Stimulated activated CD4-positive, alpha-beta T cell treated with anti-CD3 and anti-CD28 coated beads, Interleukin-2, amount 100 ng/mL, for 24 hours (primary cell): ENCODE measurements at places on chromosomes 4 and X.

GRCh38 chr4:98646422-98646821 is 12.0 kb downstream of the TSPAN5 start:
- no peak for DNase-seq

- DNase-seq: no peak
These were observed 191.3 kb downstream of the OR13H1 start for GRCh38 chrX:131735127-131735526.

- no peak for DNase-seq
These were observed 152.2 kb downstream of the SH3KBP1 start for GRCh38 chrX:19735244-19735643.

DNA sequence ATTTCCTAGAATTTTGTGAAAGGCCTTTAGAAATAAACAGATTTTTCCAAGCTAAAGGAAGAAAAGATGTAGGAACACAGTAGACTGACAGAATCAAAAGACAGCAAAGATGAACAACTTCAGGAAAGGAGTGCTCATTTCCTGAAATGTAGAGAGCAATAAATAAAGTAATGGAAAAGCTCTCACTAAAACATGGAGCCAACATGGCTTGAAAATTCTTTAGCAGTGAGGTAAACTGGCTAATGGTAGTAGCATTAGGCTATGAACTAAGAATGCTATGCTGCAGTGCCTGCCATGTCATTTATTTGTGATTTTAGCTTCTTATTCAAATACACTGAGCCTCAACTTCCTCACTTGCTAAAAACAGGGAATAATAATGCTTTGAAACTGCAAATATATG is 108.7 kb downstream of the IQCM start:
- DNase-seq: no peak

GRCh38 chrX:53683556-53684414 is 2.7 kb downstream of the HUWE1 start:
- DNase-seq: peak; percentile 86

GRCh38 chr4:100738196-100739165 is 220.7 kb upstream of the EMCN start:
- DNase-seq: no peak

- DNase-seq: no peak
These were observed 36.0 kb downstream of the HTR2C start for GRCh38 chrX:114619874-114620273.

- DNase-seq: no peak
These were observed 41.2 kb upstream of the ZMAT1 start for GRCh38 chrX:101973066-101973465.

GRCh38 chr4:10135260-10135659 is 18.7 kb upstream of the WDR1 start:
- no peak for DNase-seq

- DNase-seq: no peak
These were observed 71.4 kb downstream of the RGS12 start for GRCh38 chr4:3364199-3364598.

GRCh38 chrX:5236749-5237148 is 991.9 kb downstream of the NLGN4X start:
- no peak for DNase-seq

DNA sequence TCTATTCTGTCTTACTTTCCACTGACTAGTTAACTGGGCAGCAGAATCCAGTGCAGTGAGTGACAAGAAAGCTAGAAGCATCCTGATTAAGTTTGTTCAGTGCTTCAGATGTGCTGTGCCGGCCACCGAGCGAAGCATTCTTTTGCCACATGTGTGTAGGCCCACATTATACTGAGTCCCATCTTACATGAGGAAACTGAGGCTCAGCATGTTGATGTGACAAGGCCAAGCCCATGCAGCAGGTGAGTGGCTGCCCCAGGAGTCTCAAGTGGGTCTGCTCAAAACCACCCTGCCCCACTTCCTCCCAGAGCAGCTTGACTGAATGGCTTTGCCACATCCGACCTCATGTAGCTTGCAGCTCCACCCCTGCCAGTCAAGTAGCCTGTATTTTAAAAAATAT is 50.5 kb downstream of the RHOH start:
- DNase-seq: no peak

DNA sequence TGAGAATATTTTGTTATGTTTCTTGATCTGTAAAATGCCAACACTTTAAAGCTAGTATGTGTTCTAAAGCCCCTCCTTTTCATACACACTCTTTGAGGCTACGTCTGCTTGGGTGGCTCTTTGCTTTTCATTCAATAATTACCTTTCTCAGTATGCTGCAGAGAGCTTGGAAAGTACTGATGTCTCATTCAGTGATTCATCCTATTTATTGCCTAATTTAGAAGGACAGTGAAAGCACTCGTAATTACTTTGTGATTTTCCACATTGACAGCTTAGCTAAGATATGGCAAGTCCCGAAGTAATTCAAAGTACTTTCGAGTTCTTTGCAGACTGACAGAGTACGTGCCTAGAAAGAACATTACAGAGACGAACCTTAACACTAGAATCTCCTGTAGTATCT is 57.2 kb downstream of the BMP15 start:
- DNase-seq: no peak

- no peak for DNase-seq
These were observed 255.3 kb downstream of the RAPGEF2 start for GRCh38 chr4:159358226-159358625.

- DNase-seq: no peak
These were observed 5.0 kb upstream of the SLC26A1 start for GRCh38 chr4:998096-998691.

DNA sequence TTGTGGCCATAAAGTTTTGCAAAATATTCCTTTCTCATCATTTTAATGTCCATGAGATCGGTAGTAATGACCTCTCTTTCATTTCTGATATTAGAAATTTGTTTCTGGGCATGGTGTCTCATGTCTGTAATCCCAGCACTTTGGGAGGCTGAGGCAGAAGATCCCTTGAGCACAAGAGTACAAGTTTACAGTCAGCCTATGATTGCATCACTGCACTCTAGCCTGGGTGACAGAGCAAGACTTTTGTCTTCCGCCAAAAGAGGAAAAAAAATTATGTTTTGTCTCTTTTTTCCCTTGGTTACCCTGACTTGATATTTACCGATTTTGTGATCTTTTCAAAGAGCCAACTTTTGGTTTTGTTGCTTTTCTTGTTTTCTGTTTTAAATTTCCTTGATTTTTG is 10.8 kb upstream of the NKAP start:
- DNase-seq: no peak

DNA sequence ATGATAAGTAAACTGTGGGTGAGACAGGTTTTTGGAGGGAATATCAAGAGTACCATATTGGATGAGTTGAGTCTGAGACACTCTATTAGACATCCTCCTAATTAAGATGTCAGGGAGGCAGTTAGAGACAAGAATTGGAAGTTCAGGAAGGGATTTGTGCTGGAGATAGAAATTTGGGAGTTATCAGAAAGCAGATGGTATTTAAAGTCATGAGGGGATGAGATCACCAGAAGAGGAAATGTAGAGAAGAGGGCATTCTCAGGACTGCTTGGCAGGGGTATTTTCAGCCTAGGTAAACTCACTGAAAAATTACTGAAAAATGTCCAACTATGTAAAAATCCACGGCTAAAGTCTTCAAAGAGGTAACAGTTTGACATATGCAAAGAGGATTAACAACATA is 161.6 kb upstream of the PGRMC2 start:
- DNase-seq: no peak

- DNase-seq: peak; percentile 80
These were observed 616 bp downstream of the WDR1 start for GRCh38 chr4:10115797-10116568.

GRCh38 chr4:144709159-144709558 is 63.2 kb downstream of the HHIP start:
- no peak for DNase-seq

GRCh38 chr4:99221980-99222379 is 2.9 kb upstream of the ADH6 start:
- no peak for DNase-seq

- DNase-seq: no peak
These were observed 17.0 kb upstream of the GABRA4 start for GRCh38 chr4:47010347-47010911.

GRCh38 chr4:85715991-85716737 is 241.2 kb downstream of the ARHGAP24 start:
- no peak for DNase-seq

DNA sequence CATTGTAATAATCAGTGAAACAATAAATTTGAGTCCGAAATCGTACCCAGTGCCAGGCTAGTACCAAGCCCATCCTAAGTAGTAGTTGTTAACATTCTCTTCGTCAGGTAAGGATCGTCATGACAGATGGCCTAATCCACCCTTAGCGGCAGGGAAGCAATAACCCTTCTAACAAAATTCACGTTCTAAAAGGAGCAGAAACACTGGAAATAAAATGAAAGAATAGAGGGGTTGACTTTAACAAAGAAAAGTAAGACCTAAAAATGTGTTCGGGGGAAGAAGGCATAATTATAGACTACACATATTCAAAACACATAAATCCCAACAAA is 142.7 kb downstream of the CPEB2 start:
- DNase-seq: no peak

GRCh38 chr4:26161030-26161824 is 159.6 kb upstream of the RBPJ start:
- DNase-seq: no peak

- no peak for DNase-seq
These were observed 19.3 kb downstream of the NOA1 start for GRCh38 chr4:56958111-56958517.

DNA sequence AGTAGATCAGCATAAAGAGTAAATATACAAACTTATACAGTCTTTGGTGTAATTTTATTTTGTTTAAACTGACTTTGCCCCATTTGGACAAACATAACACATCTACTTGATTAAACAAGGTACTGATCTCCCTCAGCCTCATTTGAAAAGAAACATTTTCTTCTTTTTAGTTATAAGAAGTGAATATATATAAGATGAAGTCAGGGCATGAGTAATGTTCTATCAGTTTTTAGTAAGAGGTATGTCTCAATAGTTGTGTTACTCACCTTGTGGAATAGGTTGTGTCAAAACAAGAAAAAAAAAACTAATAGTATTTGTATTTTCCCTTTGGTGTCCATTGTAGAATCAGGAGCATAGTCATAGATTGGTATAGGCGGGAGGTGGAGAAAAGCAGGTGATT is 327.4 kb downstream of the RPA4 start:
- no peak for DNase-seq

GRCh38 chrX:66074920-66075879 is 35.3 kb upstream of the VSIG4 start:
- peak; percentile 30 for DNase-seq

DNA sequence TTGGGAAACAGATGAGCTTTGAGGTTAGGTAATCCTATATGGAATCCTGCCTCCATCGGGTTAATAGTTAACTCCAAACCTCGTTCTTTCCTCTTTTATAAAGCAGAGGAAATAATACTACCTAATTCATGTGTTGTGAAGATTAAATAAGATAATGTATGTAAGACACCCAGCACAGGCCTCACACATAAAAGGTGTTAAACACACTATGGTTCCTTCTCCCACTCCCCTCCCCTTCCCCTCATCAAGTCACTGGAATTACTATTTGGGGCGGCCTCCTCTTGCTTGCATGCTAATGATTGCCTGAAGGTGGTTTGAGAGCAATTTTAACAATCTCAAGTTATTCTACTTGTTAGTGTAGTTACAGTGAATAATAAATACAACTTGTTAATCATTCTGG is 404.4 kb upstream of the RASGEF1B start:
- no peak for DNase-seq

GRCh38 chr4:105472871-105473323 is 965 bp downstream of the PPA2 start:
- DNase-seq: no peak

DNA sequence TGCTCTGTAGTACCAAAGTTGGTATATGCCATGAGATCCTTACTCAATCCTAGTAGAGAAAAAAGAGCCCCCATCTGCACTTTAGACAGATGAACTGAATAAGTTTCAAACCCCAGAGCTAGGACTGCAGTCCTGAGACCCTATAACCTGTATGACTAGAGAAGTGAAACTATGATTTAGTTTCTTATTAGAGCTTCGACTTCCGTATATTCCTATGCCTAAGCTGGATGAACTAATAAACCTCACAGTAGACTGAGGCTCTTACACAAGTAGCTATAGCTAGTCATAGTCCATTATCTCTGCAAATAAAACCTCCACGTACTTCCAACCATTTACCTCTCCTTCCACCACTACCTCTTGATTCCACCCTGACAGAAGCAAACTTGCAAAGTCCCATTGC is 6.3 kb upstream of the OTUD4 start:
- DNase-seq: no peak

GRCh38 chr4:664713-665231 is 9.3 kb downstream of the ATP5ME start:
- no peak for DNase-seq

DNA sequence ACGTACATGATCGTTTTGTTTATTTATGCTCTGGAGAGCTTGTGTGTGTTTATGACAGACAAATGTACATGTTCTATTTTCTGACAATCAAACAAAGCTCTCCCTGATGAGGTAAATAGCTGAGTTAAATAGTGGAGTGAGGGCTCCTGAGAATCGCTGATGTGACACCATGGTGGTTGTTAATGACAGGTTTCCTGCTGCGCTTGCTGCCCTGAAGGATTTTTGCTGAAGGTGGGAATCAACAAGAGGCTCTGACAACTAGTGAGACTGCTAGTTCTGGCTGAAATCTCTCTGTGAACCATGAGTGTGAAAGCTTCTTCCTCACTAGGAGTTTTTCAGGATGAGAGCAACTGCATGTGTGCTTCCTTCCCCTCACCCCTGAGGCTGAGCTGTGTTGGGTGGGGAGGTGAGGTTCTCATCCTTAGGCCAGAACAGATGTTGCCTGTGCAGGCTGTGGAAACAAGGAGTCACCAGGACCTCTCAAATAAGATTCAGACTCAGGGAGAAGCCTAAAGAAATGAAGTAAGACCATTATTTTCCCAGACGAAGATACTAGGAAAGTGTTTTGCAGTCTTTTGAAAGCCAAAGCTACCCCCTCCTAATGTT is 173.4 kb upstream of the JADE1 start:
- no peak for DNase-seq

DNA sequence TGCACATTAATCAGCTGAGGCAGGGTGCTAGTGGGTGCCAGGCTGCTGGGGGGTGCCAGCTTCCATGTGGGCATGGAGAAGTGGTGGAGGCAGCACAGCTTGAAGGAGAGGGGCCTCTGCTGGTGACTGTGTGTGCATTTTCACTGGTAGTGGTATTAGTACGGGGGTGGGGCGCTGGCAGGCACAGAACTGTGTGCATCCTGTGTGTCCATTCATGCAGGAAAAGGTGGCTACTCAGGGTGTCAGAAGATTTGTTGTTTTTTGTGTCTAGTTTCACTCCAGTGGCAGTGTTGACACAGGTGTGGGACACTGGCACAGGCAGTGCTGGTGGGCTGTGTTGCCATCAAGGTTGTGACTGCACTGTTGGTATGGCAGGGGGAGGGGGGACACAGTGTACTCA is 1303.6 kb downstream of the FAM133A start:
- DNase-seq: no peak
